ENCODE measurements at places on chromosomes 12 and 14. TPM values are rescaled to one million over a fixed set of nuclear protein-coding genes. Genes with fewer than 3 reads are reported as not detected.

GRCh38 chr12:61860451-61860850 is 399.8 kb upstream of the USP15 start:
- no peak for DNase-seq

DNA sequence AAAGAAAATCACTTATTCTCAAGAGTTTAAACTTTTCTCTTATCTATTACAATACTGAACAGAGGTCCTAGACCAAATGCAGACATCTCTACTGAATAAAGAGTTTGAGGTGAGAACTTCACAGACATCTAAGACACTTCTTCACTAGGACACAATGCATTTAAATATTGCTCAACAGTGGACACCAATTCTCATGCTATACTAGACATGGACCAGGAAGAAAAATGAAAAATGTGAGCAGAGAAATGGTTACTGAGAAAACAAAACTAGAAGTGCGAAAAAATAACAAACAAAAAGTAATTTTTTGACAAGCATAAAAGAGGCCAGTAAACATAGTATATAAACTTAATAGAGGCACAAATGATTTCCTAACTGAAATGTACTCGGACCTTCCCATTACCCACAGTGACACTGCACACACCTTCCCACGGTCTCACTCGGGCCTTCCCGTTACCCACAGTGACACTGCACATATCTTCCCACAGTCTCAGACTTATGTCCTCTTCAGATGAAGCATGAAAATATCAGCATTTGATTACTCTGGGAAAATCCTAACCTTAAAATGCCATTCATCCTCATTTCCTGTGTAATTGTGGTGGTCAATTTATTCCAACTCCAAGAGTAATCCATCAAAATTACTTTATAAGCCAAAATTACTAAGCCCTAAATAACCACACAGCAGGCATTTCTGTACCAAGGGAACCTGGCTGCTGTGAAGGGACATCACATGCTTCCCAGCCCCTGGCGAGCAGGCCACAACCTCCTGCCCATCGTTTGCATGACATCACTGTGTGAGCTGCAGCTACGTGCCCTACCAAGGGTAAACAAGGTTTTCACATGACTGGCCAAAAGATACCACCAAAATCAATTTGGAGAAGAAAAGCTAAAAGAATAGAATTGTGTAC is 6.4 kb downstream of the SLC15A4 start:
- DNase-seq, result no peak

TSHR gene
- total RNA-seq, result 1.1 TPM

- no peak for DNase-seq
Measured at GRCh38 chr12:85036733-85037132, 582 bp downstream of the LRRIQ1 start.

SRRM4 gene
- 0.42 TPM for total RNA-seq

DNA sequence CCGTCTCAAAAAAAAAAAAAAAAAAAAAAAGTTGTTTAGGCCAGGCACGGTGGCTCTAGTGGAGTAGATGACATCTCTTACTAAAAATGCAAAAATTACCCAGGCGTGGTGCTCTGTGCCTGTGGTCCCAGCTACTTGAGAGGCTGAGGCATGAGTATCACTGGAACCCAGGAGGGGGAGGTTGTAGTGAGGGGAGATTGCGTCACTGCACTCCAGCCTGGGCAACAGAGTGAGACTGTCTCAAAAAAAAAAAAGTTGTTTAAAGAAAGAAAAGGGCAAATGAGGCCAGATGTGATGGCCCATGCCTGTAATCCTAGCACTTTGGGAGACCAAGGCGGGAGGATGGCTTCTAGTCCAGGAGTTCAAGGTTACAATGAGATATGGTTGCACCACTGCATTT is 36.6 kb upstream of the SPPL3 start:
- no peak for DNase-seq

- DNase-seq, result no peak
Measured at GRCh38 chr12:103600967-103601728, 14.1 kb downstream of the STAB2 start.

- no peak for DNase-seq
Measured at GRCh38 chr12:115934046-115934445, 343.4 kb downstream of the MED13L start.

DNA sequence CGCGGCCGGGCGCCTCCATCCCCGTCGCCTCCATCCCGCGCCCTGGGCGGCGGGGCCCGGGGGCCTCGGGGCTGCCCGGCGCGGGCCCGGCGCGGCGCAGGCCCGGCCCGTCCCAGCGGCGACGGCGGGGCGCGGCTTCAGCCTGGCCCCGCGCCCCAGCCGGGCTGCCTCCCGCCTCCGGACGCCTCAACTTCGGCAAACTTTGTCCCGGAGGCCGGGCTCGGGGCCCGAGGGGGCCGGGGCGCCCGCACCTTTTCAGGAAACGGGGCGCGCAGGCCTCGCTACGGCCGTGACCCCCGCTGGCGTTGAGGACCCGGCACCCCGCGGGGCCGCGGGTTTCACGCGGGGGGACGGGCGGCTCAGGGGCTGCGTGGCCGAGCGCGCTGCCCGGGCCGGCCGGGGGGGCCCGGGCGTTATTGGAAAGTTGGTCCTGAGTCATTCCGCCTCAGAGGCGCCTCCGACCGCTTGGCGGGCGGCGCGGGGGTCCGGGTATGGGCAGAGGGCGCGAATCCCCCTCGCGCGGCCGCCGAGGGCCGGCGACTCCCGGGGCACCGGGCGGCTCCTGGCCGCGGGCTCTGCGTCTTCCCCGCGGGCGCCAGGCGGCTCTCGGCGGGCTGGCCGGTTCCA is 575 bp downstream of the TRAF3 start:
- no peak for DNase-seq

All from urinary bladder (tissue), 4 donors.